Uterus (tissue), 4 donors: ENCODE measurements at places on chromosomes 6 and 20. TPM values are rescaled to one million over a fixed set of nuclear protein-coding genes. Genes with fewer than 3 reads are reported as not detected.

Gene LAMP5
- total RNA-seq, result 0.43 TPM

GRCh38 chr6:41073203-41073967 is 611 bp downstream of the NFYA start:
- peak; percentile 84 for DNase-seq

- no peak for DNase-seq
These were observed 11.6 kb downstream of the PLN start for GRCh38 chr6:118559659-118560058.

Gene ULBP3
- 0.61 TPM for total RNA-seq

- DNase-seq, result no peak
These were observed 69.4 kb upstream of the KCNG1 start for GRCh38 chr20:51092338-51092737.

GRCh38 chr6:125255201-125255600 is 46.6 kb downstream of the HDDC2 start:
- no peak for DNase-seq

DNA sequence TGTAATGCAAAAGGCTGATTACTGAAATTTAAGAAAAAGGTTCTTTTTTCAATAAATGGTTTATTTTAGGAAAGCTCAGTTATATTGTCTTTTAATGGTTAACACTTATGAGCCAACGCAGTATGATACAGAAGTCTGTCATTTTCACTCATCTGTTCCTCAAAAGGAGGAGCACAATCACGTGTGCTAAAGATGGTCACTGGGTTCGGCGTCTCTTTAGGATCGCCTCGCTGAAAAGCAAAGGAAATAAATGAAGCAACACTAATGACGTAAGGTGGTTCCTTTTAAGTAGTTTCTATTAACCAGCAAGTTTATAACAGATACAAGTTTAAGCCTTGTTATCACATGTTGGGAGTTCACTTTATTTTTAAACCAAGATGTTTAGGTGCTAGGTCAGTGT is 125.7 kb downstream of the MAP3K4 start:
- DNase-seq, result no peak

Gene AAR2
- 25.9 TPM for total RNA-seq

- no peak for DNase-seq
These were observed 96.7 kb downstream of the TOX2 start for GRCh38 chr20:44011251-44011940.

DNA sequence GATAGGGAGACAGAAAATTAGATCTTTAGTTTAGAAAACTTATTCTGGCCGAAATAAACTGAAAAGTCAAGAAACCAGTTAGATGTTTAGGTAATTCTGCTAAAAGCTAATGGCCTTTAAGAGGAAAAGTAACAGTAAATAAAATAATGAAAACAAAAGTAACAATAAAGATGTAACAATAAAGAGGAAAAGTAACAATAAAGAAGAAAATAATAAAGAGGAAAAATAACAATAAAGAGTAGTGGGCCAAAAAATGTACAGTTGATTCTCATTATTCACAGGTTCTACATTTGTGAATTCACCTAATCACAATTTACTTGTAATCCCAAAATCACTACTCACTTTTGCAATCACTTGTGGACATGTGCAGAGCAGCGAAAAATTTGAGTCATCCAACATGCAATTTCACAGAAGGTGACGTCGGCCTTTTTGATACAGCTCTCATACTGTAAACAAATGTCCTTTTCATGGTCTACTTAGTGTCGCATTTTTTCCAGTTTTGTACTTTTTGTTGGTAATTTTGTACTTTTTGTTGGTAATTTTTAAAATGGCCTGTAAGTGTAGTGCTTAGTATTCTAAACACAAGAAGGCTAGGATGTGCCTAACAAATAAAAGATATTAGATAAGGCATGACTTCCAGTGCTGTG is 24.0 kb downstream of the HBS1L start:
- DNase-seq, result no peak

Gene SIRPD
- not detected for total RNA-seq

DNA sequence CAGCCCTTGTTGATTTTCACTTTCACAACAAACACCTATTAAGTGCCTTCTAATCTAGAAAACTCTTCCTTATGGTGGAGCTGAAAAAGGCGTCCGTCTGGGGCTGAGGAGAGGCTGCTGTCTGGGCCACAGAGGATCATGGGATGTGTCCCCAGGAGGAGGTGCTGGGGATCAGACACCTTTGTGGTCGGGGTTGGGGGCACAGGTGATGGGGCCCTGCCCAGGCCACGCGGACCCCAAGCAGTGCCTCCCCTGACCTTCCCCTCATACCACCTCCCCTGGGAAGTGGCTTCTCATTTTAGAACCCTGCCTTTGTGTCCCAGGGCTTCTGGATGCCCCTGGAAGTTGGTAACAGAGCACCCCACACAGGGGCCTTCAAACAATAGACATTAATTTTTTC is 41.1 kb downstream of the SUN5 start:
- DNase-seq, result no peak

Gene VARS1
- total RNA-seq, result 35.6 TPM

DNA sequence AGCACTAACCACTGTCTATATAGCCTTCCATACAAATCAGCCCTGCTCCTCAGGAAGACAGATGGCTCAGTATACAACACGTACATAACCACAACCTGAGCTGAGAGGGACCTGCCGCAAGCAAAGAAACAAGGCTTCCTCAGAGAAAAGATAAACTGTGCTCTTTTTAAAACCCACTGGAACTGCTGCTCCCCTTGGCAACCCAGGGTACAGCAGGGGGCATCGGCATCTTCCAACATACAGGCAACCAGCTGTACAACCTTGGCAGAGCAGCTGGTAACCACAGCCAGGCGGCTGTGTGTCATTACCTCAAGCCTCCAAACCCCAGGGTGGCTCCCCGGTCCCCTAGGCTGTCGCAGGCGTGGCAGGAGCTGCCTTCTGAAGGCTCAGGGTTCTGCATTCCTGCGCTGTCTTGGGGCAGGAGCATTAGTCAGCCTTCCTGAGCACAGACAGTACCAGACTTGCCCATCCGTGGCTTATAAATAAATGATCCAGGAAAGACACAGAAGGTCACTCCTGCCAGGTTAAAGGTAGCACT is 249.5 kb downstream of the ADGRG6 start:
- no peak for DNase-seq

Gene PTPRT
- total RNA-seq, result 2.1 TPM

DNA sequence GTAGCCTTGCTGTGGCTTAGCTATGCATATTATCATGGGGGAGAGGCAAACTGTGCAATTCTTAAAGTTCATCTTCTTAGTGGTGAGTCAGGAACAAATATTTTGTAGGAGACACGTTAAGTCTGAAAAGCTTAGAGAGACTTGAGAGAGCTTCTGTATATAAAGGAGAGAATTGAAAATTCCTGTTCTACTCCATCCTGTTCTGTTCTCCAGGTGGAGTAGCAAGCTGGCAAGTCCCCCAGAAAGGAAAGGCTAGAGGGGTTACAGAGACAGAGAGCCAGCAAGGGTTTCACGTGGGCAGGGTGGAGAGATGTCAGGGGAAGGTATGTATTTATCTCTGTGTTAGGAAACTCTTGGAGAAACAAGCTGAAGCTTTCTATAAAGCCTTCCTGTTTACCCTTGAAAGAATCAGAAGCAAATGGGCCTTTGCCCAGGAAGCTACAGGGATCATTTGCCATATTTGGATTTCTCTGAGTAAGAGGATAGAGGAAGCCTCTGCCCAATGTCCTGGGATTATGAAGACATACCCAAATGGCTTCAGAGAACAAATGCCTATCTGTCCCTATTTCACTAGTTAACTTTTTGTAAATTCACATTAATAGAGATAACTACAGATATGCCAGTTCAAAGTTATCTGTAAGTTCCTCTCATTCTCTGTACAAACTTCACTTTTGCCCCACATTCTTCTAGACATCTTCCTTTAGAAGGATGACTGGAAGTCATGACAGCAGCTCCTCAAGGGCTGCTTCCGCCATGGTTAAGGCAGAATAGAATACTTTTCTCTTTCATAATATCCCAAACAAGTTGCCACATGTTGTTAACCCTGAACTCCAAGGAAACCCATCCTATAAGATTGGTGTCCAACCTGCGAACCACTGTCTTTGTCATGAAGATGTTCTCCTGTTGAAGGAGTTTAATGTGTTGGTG is 126.7 kb upstream of the NEDD9 start:
- no peak for DNase-seq

Gene POM121L2
- not detected for total RNA-seq

DNA sequence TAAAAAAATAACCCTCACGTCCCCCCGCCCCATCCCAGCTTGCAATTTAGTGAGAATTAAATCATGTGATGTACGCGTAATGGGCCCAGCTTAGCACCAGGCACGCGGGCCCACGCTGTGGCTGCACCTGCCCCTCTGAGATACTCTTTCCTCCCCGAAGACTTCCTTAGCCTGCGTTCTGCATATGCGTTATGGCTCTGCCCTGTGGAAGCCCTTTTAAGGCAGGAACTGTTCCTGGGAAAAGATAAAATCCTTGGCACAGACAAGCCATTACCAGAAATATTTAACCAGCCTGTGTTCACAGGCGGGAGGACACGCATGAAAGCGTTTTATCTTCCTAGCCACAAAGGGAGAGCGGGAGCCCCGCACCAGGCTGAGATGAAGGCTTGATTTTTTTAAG is 311.0 kb downstream of the LRFN2 start:
- DNase-seq, result no peak

Gene TFAP2D
- not detected for total RNA-seq

- DNase-seq, result no peak
These were observed 66.0 kb upstream of the RALY start for GRCh38 chr20:33927724-33928123.

- no peak for DNase-seq
These were observed 395.4 kb upstream of the SOX4 start for GRCh38 chr6:21198032-21198640.
